ENCODE measurements at places on chromosomes 6 and 20. TPM values are rescaled to one million over a fixed set of nuclear protein-coding genes. Genes with fewer than 3 reads are reported as not detected.

CLDN20 gene
- not detected for total RNA-seq

PDE10A gene
- 2.0 TPM for total RNA-seq

TSHZ2 gene
- total RNA-seq = 3.9 TPM

PRR18 gene
- total RNA-seq = 2.1 TPM

DNA sequence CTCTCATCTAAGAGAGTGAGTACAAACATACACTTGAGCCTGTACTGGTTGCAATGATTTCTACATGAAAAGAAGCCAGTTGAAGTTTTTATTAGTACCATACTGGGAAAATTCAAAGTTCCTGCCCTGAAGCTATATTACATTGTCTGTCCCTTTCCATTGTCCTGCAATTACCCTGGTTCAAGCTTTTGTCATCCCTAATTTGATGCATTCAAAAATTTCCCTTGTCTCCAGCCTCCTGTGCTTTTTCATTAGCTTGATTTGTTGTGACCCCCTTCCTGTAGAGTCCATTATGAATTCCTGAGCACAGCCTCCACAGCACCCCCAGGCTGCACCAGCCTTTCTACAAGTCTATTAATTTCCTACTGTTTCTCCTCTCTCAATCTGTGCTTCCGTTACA is 46.4 kb downstream of the VGLL2 start:
- H3K4me3 ChIP-seq = no peak overlapping the region

DNA sequence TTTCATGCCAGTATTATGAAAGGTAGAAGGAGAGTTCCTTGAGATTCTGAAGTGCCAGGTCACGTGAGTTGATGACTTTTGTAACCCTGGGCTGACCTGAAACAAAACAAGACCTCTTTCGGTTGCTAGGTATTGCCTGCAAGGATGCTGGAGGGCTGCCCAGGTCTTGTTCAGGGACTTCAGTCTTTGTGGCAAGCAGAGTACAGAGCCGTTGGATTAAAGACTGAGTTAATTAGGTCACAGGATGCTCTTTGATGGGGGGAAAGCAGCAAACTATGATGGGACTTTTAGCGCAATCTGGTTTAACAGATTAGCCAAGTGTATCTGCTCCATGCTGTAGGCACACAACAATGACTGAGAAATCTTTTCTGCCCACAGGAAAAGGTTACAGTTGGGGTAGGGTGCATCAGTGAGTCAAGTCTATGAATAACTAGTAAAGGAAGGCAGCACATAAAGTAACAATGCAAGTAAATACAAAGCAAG is 12.8 kb upstream of the ELOVL5 start:
- no peaks in the 10 kb centered on the region for H3K27me3 ChIP-seq
- H3K4me1 ChIP-seq = peaks cover 9% of the 10 kb centered on the region
- peak overlapping the region; percentile 98 for H3K27ac ChIP-seq
- no peaks in the 10 kb centered on the region for H3K36me3 ChIP-seq
- no peak overlapping the region for H3K4me3 ChIP-seq
- peak; percentile 95 for DNase-seq

DNA sequence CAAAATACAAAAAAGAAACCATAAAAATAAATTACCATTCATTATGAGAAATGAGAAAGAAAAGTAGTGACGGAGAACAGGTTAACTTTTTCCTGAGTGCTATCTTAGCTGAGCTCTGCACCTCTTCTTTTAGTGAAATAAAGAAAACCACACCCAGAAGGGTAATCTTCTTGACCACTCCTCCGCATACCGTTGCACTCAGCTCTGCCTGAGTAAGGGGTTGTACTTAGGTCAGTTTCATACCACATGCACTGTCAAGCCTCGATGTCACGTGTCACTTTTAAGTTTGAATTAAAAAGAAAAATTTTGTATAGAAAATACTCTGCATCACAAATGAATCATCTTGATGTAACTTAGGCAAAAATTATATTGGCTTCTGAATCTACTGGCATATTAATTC is 2.8 kb downstream of the EZR start:
- H3K36me3 ChIP-seq = no peaks in the 10 kb centered on the region
- H3K27ac ChIP-seq = peak overlapping the region; percentile 99
- H3K4me3 ChIP-seq = no peak overlapping the region
- no peaks in the 10 kb centered on the region for H3K27me3 ChIP-seq

GRCh38 chr20:50280851-50281655 is 90.4 kb downstream of the CEBPB start:
- DNase-seq = no peak
- peaks cover 56% of the 10 kb centered on the region for H3K4me1 ChIP-seq

GRCh38 chr20:32336918-32337347 is 21.2 kb upstream of the ASXL1 start:
- H3K4me1 ChIP-seq = peaks cover 30% of the 10 kb centered on the region
- peaks cover 12% of the 10 kb centered on the region for H3K36me3 ChIP-seq

- no peak overlapping the region for H3K4me3 ChIP-seq
- DNase-seq = no peak
- no peaks in the 10 kb centered on the region for H3K4me1 ChIP-seq
- no peaks in the 10 kb centered on the region for H3K36me3 ChIP-seq
- no peaks in the 10 kb centered on the region for H3K27me3 ChIP-seq
Measured at GRCh38 chr6:40477246-40478126, 109.7 kb downstream of the LRFN2 start.

DNA sequence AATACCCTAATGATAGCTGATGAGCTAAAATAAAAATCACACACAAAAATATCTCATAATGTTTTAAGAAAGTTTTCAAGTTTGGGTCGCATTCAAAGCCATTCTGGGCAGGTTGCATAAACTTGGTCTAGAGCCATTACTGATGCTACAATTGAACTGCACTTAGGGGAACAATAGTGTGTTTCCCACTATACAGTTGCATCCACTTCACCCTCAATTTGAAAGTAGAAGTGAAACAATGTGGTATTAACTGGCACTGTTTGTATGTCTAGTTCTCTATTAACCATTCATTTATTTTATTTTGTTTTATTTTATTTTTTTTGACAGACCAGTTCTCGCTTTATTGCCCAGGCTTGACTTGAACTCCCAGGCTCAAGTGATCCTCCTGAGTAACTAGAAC is 23.0 kb upstream of the STK38 start:
- no peaks in the 10 kb centered on the region for H3K4me1 ChIP-seq
- no peaks in the 10 kb centered on the region for H3K36me3 ChIP-seq
- H3K27ac ChIP-seq = no peak overlapping the region
- no peak for DNase-seq

DNA sequence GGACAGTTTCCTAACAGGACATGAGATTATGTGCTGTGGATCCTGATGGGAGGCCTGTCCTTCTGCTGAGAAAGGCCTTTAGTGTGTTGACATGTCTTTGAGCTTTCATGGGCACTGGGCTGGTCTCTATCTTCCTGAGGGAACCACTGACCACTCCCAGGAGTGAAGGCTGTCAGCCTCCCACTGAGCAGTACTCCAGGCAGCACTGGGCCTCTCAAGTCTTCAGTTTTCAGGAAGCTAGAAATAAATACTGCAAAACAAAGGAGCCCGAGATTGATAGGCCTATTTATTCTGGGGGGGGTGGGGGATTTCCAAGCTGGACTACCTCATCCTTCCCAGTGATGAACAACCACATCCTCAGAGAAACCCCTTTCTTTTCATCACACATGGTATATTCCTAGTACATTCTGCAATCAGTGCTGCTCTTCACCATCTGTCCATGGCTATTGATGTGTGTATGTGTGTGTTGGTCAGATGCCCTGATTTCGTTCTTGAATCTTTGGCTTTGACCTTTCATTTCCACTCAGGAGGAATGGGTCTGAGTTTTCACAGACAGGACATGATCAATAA is 180.9 kb upstream of the SPTLC3 start:
- H3K4me3 ChIP-seq = no peak overlapping the region
- H3K27me3 ChIP-seq = no peaks in the 10 kb centered on the region
- no peaks in the 10 kb centered on the region for H3K36me3 ChIP-seq
- no peak overlapping the region for H3K27ac ChIP-seq
- DNase-seq = no peak
- H3K4me1 ChIP-seq = peaks cover 4% of the 10 kb centered on the region

Data from upper lobe of left lung (tissue), 6 donors.